ENCODE measurements at places on chromosomes 7 and 10.
A peak's percentile ranks its signal among the peaks of the same experiment; 100 is the strongest.

- DNase-seq = no peak
Observed at GRCh38 chr7:1514407-1514806, 10.2 kb upstream of the INTS1 start.

- DNase-seq = no peak
Observed at GRCh38 chr7:127187740-127188139, 65.0 kb downstream of the GRM8 start.

- no peak for DNase-seq
Observed at GRCh38 chr10:78937800-78938694, 130.7 kb upstream of the ZMIZ1 start.

- no peak for DNase-seq
Observed at GRCh38 chr7:157684157-157684908, 347.5 kb downstream of the DNAJB6 start.

GRCh38 chr10:120735773-120736371 lies 115.3 kb upstream of the WDR11 start:
- DNase-seq = no peak

GRCh38 chr10:116748471-116748870 lies 6.1 kb upstream of the HSPA12A start:
- no peak for DNase-seq

DNA sequence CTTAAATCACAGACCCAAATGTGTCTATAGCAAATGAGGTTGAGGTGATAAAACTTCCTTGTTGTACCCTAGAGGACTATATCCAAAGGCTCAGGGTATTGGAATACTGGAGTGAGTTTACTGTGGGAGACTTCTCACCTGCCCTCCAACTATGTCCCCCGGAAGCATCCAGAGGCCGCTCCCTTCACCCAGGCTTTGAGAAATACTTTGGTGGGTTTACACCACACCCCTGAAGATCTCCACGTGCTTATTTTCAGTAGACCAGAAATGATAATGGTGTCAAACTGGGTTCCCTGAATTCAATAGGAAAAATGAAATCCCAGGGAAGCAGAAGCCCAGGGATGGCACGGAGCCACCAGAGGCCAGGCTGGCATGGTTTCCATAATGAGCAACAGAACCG lies 31.3 kb upstream of the NANOS1 start:
- no peak for DNase-seq

- DNase-seq = peak; percentile 7
Observed at GRCh38 chr7:90613088-90613498, 17.0 kb downstream of the CDK14 start.

DNA sequence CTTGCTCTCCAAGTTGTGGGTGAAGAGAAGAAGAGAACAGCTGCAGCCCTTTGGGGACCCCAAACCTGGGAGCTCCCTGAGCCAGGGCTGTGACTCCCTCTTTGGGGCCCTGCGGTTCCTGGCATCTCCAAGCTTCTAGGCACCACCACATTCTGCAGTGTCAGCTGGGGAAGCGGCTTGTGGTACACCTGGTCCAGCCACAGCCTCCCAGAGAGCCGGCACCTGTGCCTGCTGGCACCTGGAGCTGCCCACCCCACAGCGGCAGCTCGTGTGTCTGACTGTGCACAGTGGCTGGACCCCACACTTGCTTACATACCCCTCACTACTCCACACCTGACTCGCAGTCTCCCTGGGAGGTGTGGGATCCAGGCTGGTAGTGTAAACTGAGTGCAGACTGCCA lies 23.5 kb downstream of the FAM241B start:
- DNase-seq = no peak

DNA sequence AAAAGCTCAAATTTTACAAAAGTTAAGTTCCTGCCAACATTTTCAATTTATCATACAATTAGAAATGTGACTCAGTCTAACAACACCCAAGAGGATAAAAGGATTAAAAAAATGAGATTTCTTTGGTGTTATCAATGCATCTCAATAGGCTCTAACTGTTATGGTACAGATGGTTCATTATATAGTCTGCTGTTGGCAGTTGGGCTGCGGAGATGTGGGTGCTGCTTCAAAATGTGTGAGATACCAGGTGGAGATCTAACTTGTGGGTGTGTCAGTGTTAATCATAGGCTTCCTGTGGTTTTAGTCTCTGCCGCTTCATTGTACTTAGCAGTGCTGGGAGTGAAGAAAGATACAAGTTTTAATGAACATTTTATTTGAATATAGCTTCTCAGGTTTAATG lies 231.2 kb downstream of the EXOC4 start:
- no peak for DNase-seq

DNA sequence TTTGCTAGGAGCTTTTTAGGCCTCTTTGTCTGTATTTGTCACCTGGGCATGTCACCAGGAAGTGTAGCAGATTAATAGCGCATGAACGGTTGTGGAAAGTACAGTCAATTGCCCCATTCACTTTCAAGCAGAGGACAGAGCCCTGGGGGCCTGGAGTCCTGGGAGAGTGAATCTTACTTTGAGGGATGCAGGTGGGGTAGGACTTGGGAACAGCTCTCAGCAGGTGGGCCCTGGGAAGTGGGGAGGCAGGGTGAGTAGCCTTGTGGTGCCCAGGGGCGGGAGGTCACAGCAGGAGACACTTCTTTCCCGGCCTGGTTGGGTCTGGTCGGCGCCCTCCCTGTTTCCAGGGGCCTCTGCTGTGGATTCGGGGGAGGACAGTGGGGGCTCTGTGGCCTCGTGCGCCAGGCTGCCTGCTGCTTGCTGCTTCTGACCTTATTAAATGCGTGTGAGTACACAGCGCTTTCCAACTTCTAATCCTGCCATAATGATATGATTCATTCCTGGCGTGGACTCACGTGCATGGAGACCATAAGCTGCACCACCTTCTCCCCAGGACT lies 51.6 kb upstream of the AQP1 start:
- no peak for DNase-seq

DNA sequence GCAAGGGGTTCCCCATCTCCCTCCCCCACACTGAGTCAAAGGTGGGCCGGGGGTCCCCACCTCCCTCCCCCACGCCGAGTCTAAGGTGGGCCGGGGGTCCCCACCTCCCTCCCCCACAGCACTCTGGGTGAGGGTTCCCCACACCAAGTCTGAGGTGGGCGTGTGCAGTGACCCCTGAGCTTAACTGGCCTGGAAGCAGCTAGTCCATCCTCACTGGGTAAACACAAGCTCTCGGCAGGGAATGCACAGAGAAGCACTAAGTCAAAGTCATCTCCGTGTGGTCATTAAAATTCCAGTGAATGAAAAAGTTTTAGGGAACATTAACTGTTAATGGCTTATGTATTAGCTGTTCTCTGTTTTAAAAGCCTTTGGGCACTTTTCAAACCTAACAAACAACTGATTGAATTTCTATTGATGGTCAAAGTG lies 43.7 kb upstream of the PRKAR1B start:
- no peak for DNase-seq

GRCh38 chr7:1725199-1725690 lies 55.2 kb downstream of the ELFN1 start:
- peak; percentile 93 for DNase-seq

- DNase-seq = no peak
Observed at GRCh38 chr10:101120884-101121653, 10.0 kb upstream of the TLX1 start.

- DNase-seq = no peak
Observed at GRCh38 chr7:11182736-11183135, 209.1 kb downstream of the PHF14 start.

GRCh38 chr10:929960-930624 lies 1.4 kb downstream of the LARP4B start:
- DNase-seq = no peak

DNA sequence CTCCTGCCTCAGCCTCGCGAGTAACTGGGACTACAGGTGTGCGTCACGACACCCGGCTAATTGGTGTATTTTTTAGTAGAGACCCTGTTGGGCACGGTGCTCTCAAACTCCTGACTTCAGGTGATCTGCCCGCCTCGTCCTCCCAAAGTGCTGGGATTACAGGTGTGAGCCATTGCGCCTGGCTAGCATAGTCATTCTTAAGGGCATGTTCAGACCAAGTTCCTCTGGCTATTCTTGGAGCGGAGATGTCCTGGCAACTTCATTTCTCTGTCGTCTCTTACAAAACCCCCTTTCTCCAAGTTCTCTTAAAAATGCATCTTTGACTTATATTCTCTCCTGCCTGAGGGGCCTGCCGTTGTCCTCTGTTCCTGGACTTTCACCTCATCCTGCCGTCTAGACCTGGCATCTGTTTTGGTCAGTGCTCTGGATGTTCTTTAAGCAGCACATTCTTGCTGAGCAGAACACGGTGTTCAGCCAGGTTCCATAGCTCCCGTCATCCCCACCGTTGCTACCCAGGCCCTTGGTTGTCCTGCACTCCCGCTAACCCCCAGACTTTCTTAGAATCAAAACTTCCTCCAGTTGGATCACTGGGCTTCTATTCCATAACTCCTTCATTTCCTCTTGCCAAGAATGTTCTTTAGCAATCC lies 509.9 kb upstream of the GALNT17 start:
- no peak for DNase-seq

GRCh38 chr7:139725077-139725476 lies 52.7 kb downstream of the HIPK2 start:
- DNase-seq = no peak

- DNase-seq = no peak
Observed at GRCh38 chr10:29317027-29317420, 28.2 kb downstream of the LYZL1 start.

DNA sequence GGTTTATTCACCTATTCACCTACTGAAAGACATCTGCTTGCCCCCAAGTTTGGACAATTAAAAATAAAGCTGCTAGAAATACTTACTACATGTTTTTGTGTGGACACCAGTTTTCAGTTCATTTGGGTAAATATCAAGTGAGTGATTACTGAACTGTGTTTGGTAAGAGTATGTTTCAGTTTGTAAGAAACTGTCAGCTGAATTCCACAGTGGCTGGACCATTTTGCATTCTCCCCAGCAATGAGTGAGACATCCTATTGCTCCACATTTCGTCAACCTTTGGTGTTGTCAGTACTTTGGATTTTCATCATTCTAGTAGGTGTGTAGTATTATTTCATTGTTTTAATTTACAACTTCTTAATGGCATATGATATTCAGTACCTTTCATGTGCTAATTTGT lies 17.4 kb upstream of the IKZF1 start:
- DNase-seq = no peak

GRCh38 chr7:80835251-80835650 lies 83.6 kb downstream of the SEMA3C start:
- DNase-seq = no peak

DNA sequence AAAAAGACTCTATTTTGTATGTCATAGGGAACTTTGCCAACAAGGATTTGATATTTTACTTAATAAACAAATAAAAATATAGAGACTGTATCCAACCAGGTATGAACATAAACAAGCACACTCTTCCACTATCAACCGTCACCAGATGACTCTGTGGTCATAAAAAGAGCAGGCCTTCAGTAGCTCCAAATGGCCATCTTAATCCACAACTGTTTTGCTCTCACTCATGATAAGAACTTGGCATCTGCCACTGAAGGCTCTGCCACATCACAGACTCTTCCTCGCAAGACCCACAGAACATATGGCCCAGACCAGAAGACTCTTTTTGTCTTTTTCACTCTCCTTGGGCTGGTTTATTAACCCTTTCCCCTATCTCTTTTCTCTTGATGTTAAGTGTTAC lies 98.7 kb upstream of the POM121L12 start:
- DNase-seq = no peak

- DNase-seq = no peak
Observed at GRCh38 chr10:69048103-69048502, 39.8 kb upstream of the SRGN start.

DNA sequence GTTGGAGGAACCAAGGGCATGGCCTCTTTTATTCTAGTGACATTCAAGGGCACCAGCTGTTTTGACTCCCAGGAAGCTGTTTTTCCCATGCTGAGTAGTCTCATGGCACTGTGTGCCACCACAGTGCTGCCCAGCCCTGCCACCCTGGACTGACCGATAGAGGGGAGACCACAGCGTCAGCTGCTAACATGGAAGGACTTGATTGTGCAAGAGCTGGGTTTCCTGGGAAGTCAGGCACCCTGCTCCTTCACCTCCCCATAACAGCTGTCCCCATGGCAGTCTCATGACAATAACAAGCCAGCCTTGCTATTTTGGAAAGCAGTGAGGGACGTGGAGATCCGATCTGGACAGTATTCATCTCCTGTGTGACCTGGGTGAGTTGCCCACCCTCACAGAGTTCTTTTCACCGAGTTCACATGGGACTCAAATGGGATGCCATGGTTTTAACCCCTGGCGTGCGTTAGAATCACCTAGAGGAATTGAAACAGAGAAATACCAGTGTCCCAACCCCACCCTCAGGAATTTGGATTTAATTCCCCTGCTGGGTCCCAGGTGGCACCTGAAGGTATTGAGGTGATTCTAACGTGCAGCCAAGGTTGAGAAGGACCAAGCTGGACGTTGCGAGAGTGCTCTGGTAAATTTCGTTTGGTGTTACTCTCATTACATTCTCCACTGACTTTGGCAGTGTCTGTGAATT lies 174.8 kb downstream of the CELF2 start:
- DNase-seq = no peak

DNA sequence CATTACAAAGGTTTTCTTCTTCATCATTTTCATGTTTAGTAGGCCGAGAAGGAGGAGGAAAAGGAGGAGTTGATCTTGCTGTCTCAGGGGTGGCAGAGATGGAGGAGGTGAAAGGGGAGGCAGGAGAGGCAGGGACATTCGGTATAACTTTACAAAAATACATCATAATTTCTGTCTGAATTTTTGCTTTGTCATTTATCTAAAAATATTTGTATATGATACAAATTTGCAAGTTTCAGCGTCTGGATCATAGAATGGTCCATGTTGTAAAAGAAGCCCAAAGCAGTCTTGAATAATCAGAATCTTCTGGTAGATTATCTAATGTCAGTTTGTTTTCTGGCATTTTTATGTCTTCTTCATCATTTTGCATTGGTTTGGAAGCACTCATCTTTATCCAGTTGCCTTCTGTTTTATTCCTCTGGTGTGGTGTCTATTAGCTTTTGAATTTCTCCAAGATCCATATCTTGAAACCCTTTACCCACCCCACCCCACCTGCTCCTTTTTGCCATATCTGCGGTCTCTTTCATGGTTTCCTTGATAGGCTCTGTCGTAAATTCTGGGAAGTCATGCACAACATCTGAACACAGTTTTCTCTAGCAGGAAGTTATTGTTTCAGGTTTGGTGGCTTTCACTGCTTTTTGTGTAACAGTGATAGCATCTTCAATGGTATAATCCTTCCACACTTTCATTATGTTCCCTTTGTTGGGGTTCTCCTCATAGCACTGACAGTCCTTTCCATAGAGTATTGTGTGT lies 95.0 kb downstream of the ST7 start:
- no peak for DNase-seq

DNA sequence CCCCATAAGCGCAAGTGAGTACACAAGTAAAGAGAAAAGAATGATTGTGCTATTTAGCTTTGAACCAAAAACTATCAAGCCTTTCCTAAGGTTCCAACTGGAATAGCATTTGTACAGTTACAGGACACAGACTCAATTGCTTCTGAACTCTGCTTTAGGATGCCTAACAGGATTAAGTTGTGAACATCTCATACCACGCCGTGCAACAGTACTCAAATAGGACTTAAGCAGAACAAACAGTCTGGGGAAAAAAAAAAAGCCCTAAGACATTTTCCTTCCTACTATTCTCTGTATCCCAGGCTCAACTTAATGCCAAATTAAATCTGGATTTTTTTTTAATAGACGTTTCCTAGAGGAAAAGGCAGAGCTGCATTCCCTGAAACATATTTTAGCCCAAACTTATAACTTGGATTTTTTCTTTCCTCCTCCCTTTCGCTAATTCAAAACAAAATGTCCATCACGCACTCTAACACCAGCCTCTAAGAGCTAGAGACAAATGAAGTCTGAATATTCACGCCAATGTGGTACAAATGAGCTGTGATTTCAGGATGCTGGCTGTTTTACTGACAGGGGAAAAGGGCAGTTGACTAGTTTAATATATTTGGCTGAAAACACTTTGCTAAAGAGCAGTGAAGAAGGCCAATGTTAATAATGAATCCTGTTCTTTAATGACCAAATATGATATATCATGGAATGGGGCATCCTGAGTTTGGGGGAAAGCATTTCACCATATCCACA lies 68.6 kb downstream of the CALD1 start:
- DNase-seq = no peak
